ENCODE measurements at places on chromosomes 5 and 9.

DNA sequence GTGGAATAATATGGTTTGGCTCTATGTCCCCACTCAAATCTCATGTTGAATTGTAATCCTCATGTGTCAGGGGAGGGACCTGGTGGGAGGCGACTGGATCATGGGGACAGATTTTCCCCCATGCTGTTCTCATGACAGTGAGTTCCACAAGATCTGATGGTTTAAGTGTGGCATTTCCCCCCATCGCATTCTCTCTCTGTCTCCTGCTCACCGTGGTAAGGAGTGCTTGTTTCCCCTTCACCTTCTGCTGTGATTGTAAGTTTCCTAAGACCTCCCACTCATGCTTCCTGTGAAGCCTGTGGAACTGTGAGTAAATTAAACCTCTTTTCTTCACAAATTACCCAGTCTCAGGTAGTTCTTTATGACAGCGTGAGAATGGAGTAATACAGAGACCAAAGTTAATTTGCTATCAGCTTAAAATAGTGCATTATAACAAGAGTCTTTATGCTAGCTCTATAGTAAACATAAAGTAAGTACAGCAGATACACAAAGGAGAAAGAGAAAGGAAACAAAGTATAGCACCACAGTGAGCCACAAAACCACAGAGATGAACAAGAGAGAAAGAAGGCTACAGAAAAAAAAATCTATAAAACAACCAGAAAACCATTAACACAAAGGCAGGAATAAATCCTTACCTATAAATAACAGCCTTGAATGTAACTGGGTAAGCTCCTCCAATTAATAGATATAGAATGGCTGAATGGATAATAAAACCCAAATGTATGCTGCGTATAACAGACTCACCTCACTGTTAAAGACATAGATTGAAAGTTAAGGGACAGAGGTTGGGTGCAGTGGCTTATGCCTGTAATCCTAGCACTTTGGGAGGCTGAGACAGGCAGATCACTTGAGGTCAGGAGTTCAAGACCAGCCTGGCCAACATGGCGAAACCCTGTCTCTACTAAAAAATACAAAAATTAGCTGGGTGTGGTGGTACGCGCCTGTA, 39.7 kb downstream of the RAPGEF6 start:
- DNase-seq = no peak

GRCh38 chr5:54229041-54229780, 81.2 kb downstream of the ARL15 start:
- peak; percentile 88 for DNase-seq

DNA sequence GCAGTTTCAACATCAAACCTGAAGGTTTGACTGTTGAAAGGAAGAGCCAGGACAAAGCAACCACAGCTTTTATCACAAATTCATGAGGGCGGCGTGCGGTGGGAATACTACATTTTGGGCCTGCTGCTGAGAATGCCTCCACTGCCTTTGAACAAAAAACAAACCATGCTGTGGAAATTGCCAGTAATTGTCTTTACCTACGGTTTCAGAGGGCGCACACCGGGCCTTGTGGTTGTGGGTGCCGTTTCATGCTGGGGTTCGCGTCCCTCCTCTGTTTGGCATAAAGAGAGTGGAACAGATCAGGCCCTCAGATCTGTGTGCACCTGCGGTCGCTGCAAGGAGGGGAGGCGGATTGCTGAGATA, 27.6 kb upstream of the TCF7 start:
- DNase-seq = no peak

- DNase-seq = no peak
Observed at GRCh38 chr5:157306081-157306480, 40.2 kb downstream of the CYFIP2 start.

Data from adipocyte (in vitro differentiated cells).